ENCODE measurements at places on chromosomes 4 and X.

DNA sequence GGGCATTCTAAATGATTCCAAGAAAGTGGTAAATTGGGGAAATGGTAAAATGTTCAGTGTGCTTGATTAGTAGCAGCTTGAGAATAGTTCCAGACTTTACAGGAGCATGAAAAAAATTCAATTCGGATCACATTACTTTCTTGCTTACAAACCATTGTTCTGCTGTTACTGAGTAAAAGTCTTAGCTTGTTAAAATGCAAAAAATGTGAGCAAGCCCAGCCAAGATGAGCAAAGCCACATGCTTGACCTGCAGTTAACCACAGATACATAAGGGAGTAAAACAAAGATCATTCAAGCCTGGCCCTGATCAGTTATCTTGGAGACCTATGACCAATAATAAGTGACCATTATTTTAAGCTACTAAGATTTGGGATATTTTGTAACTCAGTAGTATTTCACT is 562.9 kb upstream of the MAGEB2 start:
- no peak for DNase-seq

GRCh38 chr4:111610681-111611080 is 534.6 kb upstream of the FAM241A start:
- DNase-seq = no peak

DNA sequence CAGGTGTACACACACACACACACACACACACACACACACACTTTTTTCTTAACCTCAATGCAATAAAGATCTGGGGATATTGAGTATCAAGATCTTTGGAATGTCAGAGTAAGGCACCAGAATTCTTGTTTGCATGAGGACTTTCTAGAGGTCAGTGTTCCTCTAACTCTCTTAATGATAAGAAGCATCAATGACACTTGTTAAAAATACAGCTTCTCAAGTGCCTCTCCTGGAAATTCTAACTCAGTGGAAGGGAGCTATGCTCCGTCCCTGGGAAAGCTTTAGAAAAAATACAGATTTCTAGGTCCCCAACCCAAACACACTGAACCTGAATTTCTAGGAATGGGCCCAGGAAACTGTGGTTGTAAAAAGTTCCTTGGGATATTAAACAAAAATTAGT is 25.8 kb upstream of the HCCS start:
- DNase-seq = no peak

DNA sequence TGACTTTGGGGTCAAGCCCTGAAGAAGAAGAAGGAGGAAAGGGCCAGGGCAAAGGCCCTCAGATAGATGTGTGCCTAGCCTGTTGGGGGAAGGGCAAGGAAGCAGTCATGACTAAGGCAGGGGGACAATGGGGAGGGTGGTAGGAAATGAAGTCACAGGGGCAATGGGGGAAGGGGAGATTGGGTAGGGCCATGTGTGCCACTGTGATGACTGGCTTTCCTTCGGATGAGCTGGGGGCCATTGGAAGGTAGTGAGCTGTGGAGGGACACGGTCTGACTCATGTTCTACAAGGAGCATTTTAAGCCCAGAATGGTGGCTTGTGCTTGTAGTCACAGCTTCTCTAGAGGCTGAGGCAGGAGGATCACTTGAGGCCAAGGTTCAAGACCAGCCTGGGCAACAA is 642.0 kb downstream of the MID1IP1 start:
- no peak for DNase-seq

GRCh38 chr4:23234018-23234417 is 541.3 kb downstream of the GBA3 start:
- no peak for DNase-seq

DNA sequence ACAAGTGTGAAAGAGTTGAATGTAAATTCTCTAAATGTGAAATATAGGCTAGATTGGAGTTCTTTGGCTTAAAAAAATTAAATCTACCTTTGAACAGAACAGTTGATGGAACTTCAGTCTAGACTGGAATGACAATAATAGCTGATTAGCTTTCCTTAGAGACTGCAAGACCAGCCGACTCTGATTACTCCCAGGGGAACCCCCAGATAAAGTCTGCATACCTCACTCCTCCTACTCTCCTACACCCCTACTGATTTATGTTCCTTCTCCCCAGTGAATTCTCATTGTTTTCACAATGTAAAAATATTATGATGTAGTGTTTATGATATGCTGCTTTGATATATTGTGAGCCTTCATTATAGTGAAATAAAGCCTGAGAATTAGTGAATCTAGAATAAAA is 241.3 kb downstream of the CFAP299 start:
- no peak for DNase-seq

GRCh38 chrX:140297273-140297672 is 207.6 kb downstream of the SOX3 start:
- no peak for DNase-seq

DNA sequence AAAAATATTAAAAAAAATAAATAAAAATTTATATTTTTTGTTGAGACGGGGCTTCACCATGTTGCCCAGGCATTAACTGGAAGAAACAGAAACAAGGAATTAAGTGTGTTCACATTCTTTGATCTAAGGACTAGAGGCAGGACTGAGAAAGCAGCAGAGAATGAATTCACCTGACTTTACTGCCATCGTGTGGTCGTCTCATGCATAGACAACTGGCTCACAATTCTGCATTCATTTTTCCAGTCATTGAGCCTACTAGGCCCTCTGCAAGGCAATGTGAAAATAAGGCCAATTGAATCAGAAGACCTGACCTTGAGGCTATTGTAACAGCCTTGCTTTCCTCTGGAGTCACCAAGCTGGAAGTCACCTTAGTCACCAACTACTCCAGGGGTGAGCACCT is 37.4 kb downstream of the LHFPL1 start:
- DNase-seq = no peak

- no peak for DNase-seq
These were observed 41.6 kb upstream of the UGT2B7 start for GRCh38 chr4:69054578-69055200.

GRCh38 chr4:114752391-114753165 is 154.0 kb downstream of the UGT8 start:
- DNase-seq = no peak

DNA sequence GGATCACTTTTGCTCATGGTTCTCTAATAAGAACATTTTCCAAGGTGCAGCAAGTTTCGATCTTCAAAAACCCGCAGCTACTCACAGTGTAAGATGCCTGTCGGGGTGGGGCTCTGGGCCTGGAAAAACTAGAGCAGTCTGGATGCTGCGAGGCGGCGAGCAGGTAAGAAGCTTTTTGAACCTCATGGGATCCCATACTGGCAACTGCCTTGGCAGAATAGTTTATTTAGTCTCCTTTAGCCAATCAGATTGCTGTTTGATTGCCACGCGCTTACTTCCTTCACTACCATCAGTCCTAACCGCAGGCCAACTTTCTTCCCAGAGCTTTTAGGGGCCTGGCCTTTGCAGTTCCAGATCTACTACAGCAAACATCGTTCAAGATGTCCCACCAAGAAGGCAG is 61.3 kb upstream of the MAGEB10 start:
- no peak for DNase-seq

GRCh38 chr4:57314636-57315035 is 204.5 kb upstream of the IGFBP7 start:
- DNase-seq = no peak

- DNase-seq = no peak
These were observed 275.5 kb downstream of the PPARGC1A start for GRCh38 chr4:23614284-23614892.

DNA sequence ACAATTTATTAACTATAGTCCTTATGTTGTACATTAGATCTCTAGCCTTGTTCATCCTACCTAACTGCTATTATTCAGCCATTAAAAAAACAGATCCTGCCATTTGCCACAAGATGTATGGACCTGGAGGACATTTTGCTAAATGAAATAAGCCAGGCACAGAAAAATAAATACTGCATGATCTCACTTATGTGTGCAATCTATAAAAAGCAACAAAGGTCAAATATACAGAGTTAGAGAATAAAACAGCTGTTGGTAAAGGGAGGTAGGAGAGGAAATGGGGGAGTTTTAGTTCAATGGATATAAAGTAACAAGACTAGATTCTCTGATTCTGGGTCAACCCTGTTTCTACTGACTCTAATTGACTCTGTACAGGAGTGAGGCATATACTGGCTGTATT is 103.3 kb upstream of the FAM9C start:
- no peak for DNase-seq

- no peak for DNase-seq
These were observed 93.4 kb downstream of the SPCS3 start for GRCh38 chr4:176413171-176413570.

DNA sequence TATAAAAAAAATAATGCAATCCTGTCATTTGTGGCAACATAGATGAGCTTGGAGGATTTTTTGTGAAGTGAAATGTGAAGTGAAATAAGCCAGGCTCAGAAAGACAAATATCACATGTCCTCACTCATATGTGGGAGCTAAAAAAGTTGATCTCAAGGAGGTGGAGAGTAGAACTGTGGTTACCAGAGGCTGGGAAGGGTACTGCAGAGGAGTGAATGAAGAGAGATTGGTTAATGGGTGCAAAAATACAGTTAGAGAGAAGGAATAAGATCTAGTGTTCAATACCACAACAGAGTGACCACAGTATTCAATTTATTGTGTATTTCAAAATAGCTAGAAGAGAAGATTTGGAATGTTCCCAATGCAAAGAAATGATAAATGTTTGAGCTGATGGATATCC is 13.4 kb upstream of the ZCCHC18 start:
- DNase-seq = no peak

- DNase-seq = no peak
These were observed 49.5 kb downstream of the GPM6A start for GRCh38 chr4:175762582-175762981.

DNA sequence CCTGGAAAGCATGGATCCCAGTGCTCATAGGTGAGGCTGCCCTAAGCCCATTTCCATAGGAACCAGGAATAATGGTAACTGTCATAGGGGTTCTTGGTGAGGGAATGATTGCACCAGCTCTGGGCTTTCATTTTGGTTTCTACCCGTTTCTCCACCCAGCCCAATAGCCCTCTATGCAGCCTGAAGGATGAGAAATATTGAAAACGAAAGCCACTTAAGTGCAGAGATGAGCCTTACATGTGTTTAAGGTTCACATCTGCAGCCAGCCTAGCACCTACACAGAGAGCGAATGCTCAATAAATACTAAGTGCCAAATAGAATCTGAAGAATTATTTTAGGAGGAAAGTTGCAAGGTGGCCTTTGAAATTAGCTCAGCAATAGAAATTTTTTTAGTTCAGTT is 60.4 kb downstream of the MCF2 start:
- no peak for DNase-seq

DNA sequence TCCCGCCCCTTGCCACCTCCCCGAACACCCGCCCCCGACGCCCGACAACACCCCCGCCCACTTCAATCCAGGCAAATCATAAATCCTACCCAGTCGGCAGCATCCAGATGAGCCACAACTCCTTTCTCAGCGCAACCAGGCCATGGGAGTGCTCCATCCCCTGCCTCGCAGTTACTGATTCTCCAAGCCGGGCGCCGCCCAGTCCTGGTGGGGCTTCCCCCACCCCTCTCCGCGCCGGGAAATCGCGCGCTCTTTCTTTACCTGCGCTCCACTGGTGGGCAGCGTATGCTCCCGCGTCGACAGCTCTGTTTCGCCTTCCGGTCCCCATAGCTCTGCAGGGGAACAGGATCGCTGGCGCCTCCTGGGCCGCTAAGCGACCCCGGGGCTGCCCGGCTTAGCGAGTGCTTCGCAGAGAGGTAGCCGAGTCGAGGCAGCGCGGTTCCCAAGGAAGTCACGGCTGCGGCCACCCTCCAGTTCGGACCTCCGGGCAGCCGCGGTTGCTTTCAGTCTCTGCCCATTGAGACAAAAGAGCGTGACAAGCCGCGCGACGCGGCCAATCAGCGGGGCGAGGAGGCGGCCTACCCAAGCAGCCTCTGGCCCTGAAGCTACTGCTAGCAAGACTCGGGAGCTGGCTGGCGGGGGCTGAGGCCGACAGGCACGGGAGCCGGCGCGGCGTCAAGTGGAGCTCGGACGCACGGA is 43.7 kb upstream of the TMSB15B start:
- no peak for DNase-seq

DNA sequence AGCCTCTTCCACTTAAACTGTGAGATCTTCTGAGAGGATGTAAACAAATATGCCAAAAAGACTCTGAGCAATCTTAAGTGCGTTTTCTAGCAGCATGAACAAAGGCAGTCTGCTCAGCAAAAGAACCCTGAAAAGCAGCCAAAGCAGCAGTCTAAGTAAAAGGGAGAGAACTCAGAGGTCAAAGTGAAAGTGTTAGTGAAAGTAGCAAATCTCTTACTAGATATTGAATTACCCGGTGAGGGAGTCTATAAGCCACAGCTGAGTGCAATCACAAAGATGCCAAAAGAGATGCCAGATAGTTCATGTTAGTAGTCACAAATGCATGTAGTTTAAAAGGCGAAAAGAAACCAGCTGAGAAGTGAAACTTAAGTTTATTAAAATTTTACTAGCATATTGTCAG is 7.9 kb upstream of the GNRHR start:
- DNase-seq = no peak

DNA sequence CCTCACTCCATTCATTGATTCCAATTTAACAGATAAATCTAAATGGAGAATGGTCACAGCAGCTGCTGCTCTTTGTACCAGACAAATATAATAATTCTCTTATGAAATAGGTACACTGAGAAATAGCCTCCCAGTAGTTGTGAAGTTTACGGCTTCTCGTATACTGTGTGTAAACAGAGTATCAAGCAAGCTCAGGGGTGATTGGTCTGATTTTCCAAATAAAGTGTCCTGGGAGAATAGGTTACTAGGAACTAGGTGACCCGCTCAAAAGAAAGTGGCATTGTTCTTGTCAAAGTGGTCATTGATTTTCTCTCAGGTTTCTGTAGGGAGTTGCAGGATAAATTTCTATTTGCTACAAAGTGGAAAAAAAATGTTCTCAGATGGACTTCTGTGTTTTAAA is 838.2 kb downstream of the RAPGEF2 start:
- no peak for DNase-seq

DNA sequence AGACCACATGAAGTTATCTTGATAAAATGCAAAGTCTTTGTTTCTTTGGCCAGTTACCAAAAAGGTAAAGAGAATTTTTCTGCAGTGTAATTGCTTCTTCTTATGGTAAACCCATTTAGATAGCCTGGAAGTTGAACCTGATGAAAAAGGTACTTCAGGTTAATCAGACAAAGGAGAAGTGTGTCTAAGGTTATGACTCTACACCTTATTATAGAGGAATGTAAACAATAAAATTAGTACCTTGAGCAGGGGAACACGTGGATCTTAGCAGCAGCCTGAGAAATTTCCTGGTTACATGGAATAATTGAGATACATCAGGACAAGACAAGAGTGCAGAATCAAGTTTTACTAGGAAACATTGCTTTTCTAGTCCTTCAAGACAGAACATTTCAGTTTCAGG is 70.8 kb downstream of the RAP1GDS1 start:
- no peak for DNase-seq

GRCh38 chrX:65755786-65756185 is 88.3 kb downstream of the MSN start:
- DNase-seq = no peak

Data from stimulated activated CD8-positive, alpha-beta memory T cell treated with anti-CD3 and anti-CD28 coated beads, Interleukin-15, amount 100 ng/mL, for 4 hours (primary cell).